Prostate gland (tissue), 2 donors: ENCODE measurements at places on chromosomes 5 and 9. TPM values are rescaled to one million over a fixed set of nuclear protein-coding genes. Genes with fewer than 3 reads are reported as not detected.

CCDC152 gene
- 1.8 TPM for total RNA-seq

GRCh38 chr5:108201721-108202120 lies 180.2 kb downstream of the FBXL17 start:
- no peaks in the 10 kb centered on the region for H3K4me1 ChIP-seq
- DNase-seq: no peak
- no peaks in the 10 kb centered on the region for H3K36me3 ChIP-seq
- H3K27ac ChIP-seq: no peak overlapping the region

- H3K36me3 ChIP-seq: no peaks in the 10 kb centered on the region
- H3K4me3 ChIP-seq: no peak overlapping the region
- H3K27me3 ChIP-seq: no peaks in the 10 kb centered on the region
- DNase-seq: no peak
- no peaks in the 10 kb centered on the region for H3K4me1 ChIP-seq
- H3K27ac ChIP-seq: no peak overlapping the region
Measured at GRCh38 chr5:127002390-127002789, 28.0 kb downstream of the MARCHF3 start.

RNF183 gene
- total RNA-seq: 0.57 TPM

- no peak overlapping the region for H3K4me3 ChIP-seq
- no peaks in the 10 kb centered on the region for H3K27me3 ChIP-seq
- no peak for DNase-seq
- no peak overlapping the region for H3K27ac ChIP-seq
- H3K4me1 ChIP-seq: no peaks in the 10 kb centered on the region
Measured at GRCh38 chr5:172841-173251, 18.4 kb upstream of the LRRC14B start.

GRCh38 chr5:127849891-127850290 lies 146.7 kb downstream of the CCDC192 start:
- DNase-seq: no peak
- H3K36me3 ChIP-seq: no peaks in the 10 kb centered on the region
- H3K4me3 ChIP-seq: no peak overlapping the region

DNA sequence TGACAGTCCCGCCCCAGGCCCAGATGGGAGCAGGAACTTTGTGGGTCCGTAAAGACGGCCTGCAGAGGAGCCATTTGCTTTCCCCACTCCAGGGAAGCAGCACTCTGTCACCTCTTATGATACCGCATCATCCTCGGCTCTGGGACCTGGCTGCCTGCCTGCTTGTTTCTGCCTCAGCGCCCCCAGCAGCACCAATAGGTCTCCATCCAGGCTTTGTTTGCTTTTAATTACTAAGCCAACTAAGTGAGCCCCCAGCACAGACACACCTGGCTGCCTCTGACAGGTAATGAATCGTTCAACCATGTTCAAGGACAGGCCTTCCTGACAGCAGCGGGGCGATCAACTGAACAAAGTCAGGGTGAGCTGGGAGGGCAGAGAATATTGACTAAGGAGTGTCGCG lies 141.4 kb downstream of the C5orf15 start:
- H3K4me3 ChIP-seq: no peak overlapping the region
- H3K27ac ChIP-seq: no peak overlapping the region
- no peaks in the 10 kb centered on the region for H3K4me1 ChIP-seq
- no peaks in the 10 kb centered on the region for H3K27me3 ChIP-seq
- H3K36me3 ChIP-seq: no peaks in the 10 kb centered on the region

- no peak overlapping the region for H3K4me3 ChIP-seq
- H3K4me1 ChIP-seq: peaks cover 27% of the 10 kb centered on the region
- DNase-seq: no peak
Measured at GRCh38 chr9:89658931-89659330, 54.1 kb downstream of the GADD45G start.

DNA sequence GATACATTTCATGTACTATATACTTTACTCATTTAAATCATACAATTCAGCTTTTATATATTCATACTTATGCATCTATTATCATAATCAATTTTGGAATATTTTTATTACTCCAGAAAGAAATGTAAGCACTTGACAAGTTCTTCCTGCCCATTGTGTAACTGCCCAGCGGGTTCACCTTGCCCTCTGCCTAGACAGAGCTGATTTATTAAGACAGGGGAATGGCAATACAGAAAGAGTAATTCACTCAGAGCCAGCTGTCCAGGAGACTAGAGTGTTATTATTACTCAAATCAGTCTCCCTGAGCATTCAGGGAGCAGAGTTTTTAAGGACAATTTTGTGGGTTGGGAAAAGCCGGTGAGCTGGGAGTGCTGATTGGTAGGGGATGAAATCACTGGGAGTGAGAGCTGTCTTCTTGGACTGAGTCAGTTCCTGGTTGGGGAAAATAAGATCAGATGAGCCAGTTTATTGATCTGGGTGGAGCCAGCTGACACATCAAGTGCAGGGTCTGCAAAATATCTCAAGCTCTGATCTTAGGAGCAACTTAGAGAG lies 16.1 kb upstream of the SPIN1 start:
- H3K27me3 ChIP-seq: no peaks in the 10 kb centered on the region
- H3K4me3 ChIP-seq: no peak overlapping the region
- no peaks in the 10 kb centered on the region for H3K36me3 ChIP-seq
- DNase-seq: no peak
- H3K4me1 ChIP-seq: no peaks in the 10 kb centered on the region

FABP6 gene
- 2.8 TPM for total RNA-seq

GRCh38 chr5:39119404-39120051 lies 45.3 kb upstream of the RICTOR start:
- no peaks in the 10 kb centered on the region for H3K36me3 ChIP-seq
- H3K4me3 ChIP-seq: no peak overlapping the region
- no peak for DNase-seq
- no peak overlapping the region for H3K27ac ChIP-seq
- no peaks in the 10 kb centered on the region for H3K4me1 ChIP-seq

GRCh38 chr5:6359555-6360322 lies 18.6 kb downstream of the MED10 start:
- H3K4me1 ChIP-seq: no peaks in the 10 kb centered on the region
- H3K4me3 ChIP-seq: no peak overlapping the region
- no peak overlapping the region for H3K27ac ChIP-seq
- no peaks in the 10 kb centered on the region for H3K36me3 ChIP-seq

GRCh38 chr9:16725066-16725465 lies 145.4 kb downstream of the BNC2 start:
- no peak overlapping the region for H3K27ac ChIP-seq
- no peaks in the 10 kb centered on the region for H3K27me3 ChIP-seq
- H3K4me1 ChIP-seq: no peaks in the 10 kb centered on the region

DNA sequence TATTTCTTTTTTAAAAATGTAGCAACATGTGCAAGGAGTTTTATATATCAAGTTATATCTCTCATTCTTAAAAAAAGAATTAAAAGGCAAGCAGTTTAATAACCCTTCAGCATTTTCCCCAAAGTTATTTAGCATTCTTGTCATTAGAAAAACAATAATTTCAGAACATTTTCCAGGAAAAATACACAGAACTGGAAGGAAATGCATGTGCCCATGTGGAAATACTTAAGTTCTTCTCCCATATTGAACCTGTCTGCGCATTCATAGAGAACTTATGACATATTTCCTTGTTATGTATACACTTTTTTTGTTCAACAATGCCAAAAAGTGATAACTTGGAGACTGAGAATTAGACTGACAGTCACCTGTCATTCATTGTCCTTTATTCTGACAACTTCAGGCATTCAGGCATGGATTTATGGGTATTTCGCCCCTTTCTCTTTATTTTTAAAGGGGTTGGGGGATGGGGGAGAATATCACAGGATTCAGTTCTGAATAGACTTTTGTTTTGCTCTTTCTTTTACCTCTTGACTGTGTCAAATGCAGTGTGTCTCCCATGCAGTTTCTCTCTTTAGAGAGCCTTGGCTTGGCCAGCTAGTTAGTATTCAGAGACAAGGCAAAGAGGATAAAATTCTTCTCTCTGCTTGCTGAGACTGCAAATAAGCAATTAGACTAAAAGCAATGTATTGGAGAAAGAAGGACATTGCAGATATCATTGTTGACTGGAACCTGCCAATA lies 701.0 kb downstream of the NR2F1-AS1 start:
- H3K4me1 ChIP-seq: no peaks in the 10 kb centered on the region
- no peaks in the 10 kb centered on the region for H3K27me3 ChIP-seq
- no peak for DNase-seq
- no peak overlapping the region for H3K27ac ChIP-seq
- no peak overlapping the region for H3K4me3 ChIP-seq

- H3K27me3 ChIP-seq: no peaks in the 10 kb centered on the region
- H3K36me3 ChIP-seq: no peaks in the 10 kb centered on the region
- DNase-seq: no peak
- H3K4me3 ChIP-seq: no peak overlapping the region
- peaks cover 2% of the 10 kb centered on the region for H3K4me1 ChIP-seq
Measured at GRCh38 chr5:53335115-53335514, 145.3 kb upstream of the FST start.

DNA sequence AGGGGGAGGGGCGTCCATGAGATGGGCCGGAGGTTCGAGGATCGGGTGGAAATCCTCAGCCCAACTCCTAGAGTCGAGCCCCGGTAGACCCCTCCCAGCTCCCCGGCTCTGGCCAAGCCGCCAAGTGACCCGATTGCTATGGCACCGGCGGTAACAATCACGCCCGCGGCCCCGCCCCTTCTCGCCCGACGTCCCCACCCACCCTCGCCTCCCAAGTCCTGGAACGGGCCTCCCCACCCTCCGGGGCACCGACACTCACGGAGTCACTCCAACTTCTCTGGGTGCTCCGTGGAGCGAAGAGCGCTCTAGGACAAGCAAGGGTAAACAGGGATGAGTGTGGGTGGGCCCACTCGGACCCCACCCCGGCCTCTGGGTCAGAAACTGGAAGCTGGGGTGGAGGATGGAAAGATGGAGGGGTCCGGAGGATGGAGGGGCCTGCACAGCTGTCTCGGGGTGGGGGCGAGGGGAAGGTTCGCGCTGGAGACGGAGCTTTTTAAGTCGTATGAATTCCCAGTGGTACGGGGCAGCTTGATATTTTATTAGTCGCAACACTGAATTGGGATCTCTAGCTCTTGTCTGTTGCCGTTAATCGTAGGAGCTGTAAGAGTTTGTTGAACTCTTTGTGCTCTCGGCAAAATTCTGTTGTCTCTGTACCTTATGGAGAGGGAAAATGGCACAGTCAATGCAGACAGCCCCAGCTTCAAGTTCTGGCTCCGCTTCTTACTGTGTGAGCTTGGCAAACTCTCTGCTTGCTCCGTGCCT lies at the start of gene SPACA9:
SPACA9 (plus strand) TSS at position 204 of the 762 bp plus-strand sequence. CDS start 5,050 bp downstream, outside the sequence.
- H3K27me3 ChIP-seq: no peaks in the 10 kb centered on the region
- no peaks in the 10 kb centered on the region for H3K4me1 ChIP-seq
- no peaks in the 10 kb centered on the region for H3K36me3 ChIP-seq
- DNase-seq: peak; percentile 42
- peak within 1 kb of the TSS; percentile 87 for H3K4me3 ChIP-seq
- peak within 1 kb of the TSS; percentile 78 for H3K27ac ChIP-seq

DNA sequence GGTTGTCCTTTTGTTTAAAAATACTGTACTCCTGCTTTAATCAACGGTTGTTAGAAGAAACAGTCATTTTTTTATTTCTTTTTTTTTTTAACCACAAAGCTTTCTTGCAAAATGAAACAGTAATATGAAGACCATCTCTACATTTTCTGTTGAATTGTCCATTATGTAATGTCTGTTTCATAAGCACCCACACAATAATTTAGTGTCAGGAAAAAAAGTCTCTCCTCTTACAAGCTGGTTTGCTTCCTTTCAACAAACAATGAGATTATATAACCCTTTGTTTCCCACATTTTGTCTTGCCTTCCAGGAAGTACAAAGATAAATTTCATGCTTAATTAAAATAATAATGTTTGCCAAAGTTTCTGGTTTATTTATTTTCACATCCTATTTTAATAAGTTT lies 16.7 kb downstream of the CTNNAL1 start:
- no peak overlapping the region for H3K27ac ChIP-seq
- DNase-seq: no peak

DNA sequence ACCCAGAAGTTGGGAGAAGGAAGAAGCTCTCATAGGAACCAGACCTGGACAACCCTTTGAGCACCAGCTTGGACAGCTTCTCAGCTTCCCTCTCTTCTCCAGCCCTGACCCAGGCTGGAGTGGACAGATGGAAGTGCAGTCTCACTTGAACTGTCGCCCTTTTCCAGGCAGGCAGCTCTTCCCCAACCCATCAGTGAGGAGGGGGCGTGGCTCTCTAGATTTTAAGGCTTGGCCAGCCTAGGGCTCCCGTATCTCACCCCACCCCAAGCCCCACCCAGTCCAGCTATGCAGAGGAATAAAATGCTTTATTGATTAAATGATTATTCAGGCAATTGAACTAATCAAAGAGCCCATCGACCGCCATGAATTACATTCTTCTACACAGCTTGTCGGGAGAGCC lies 2.2 kb downstream of the PAX5 start:
- H3K4me3 ChIP-seq: no peak overlapping the region
- DNase-seq: no peak
- H3K27ac ChIP-seq: no peak overlapping the region
- H3K27me3 ChIP-seq: peaks cover 55% of the 10 kb centered on the region

- DNase-seq: no peak
- H3K27ac ChIP-seq: no peak overlapping the region
Measured at GRCh38 chr5:164207646-164208045, 702.2 kb downstream of the MAT2B start.

DNA sequence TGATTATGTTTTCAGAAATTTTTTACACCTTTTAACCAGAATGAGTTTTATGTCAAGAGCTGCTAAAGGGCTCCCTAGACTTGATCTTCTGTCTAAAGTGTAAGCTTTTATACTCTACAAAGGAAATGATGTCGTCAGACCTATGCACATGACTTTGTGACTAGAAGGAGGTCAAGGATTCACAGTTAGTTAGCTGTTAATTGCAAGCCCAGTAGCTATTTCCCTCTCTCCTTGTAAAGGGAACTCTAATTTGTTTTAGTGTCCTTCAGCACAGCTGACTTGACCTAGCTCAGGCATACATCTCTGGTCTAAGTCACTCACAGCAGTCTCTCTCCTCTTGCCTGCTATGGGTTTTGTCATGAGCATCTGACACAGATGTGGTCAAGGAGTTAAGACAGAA lies 173.5 kb upstream of the NREP start:
- no peak overlapping the region for H3K4me3 ChIP-seq
- H3K27me3 ChIP-seq: no peaks in the 10 kb centered on the region
- no peaks in the 10 kb centered on the region for H3K36me3 ChIP-seq
- DNase-seq: no peak
- no peak overlapping the region for H3K27ac ChIP-seq

DNA sequence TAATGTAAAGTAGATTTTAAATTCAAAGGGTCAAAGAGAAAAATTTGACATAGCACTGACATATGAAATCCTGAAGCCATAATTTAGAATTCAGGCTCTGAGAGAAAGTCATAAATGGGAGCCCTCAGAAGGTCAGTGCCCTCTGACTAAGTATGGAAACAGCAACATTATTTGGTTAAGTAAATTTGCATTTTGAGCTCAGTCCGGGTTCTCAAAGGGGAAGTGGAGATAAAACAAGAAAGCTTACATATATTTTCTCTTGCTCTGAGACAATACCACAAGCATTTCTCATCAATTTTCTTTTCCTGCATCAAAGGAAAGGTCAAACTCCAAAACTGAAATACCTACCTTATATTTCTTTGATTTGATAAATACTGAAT lies 348.0 kb downstream of the SEMA5A start:
- H3K27ac ChIP-seq: no peak overlapping the region
- no peaks in the 10 kb centered on the region for H3K36me3 ChIP-seq
- no peak for DNase-seq
- no peaks in the 10 kb centered on the region for H3K27me3 ChIP-seq

GRCh38 chr5:39426051-39426745 lies 1.4 kb upstream of the DAB2 start:
- no peaks in the 10 kb centered on the region for H3K4me1 ChIP-seq
- no peak overlapping the region for H3K4me3 ChIP-seq
- no peak overlapping the region for H3K27ac ChIP-seq
- H3K36me3 ChIP-seq: no peaks in the 10 kb centered on the region
- no peaks in the 10 kb centered on the region for H3K27me3 ChIP-seq
